ENCODE measurements at places on chromosomes 6 and 20. TPM values are rescaled to one million over a fixed set of nuclear protein-coding genes. Genes with fewer than 3 reads are reported as not detected.

GRCh38 chr6:48417927-48418326, 306.9 kb upstream of the PTCHD4 start:
- no peak overlapping the region for H3K27ac ChIP-seq
- H3K36me3 ChIP-seq, result no peaks in the 10 kb centered on the region
- H3K4me1 ChIP-seq, result no peaks in the 10 kb centered on the region
- no peaks in the 10 kb centered on the region for H3K27me3 ChIP-seq

TRIM40 gene
- total RNA-seq, result not detected

GRCh38 chr20:57350081-57350710, 859 bp upstream of the RAE1 start:
- H3K27me3 ChIP-seq, result peaks cover 7% of the 10 kb centered on the region
- peak overlapping the region; percentile 51 for H3K4me3 ChIP-seq
- H3K36me3 ChIP-seq, result peaks cover 24% of the 10 kb centered on the region
- no peak for DNase-seq
- H3K4me1 ChIP-seq, result peaks cover 20% of the 10 kb centered on the region
- H3K27ac ChIP-seq, result no peak overlapping the region

CNBD2 gene
- total RNA-seq, result 5.4 TPM

- no peak overlapping the region for H3K4me3 ChIP-seq
- no peak overlapping the region for H3K27ac ChIP-seq
- peaks cover 22% of the 10 kb centered on the region for H3K4me1 ChIP-seq
- no peaks in the 10 kb centered on the region for H3K27me3 ChIP-seq
Observed at GRCh38 chr20:10487142-10488136, 52.3 kb downstream of the SLX4IP start.

DNA sequence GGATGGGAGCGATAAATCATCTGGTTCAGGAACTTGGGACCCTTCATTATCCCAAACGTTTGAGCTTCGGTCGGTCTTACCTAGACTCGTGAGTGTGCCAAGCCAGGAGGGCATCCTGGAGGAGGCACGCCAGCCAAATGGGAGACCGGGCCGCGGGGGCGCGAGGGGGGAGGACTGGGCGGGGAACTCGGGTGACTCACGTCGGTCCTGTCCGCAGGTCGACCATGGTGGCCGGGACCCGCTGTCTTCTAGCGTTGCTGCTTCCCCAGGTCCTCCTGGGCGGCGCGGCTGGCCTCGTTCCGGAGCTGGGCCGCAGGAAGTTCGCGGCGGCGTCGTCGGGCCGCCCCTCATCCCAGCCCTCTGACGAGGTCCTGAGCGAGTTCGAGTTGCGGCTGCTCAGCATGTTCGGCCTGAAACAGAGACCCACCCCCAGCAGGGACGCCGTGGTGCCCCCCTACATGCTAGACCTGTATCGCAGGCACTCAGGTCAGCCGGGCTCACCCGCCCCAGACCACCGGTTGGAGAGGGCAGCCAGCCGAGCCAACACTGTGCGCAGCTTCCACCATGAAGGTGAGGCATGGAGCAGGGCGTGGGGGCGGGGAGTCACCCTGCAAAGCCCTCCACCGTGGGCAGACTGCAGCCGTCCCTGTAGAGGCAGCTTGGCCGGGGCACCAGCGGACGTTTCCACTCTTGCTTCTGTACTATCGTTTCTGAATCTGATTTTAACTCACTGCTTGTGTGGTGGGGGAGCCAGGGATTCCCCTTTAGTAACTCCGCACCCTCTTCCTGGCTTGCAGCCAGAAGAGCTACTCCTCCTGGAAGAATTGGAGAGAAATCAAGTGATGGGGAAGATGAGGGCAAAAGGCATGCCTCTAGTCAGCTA, 2.7 kb downstream of the BMP2 start:
- peaks cover 30% of the 10 kb centered on the region for H3K27me3 ChIP-seq
- H3K4me1 ChIP-seq, result no peaks in the 10 kb centered on the region
- no peaks in the 10 kb centered on the region for H3K36me3 ChIP-seq

GGTLC1 gene
- not detected for total RNA-seq

DNA sequence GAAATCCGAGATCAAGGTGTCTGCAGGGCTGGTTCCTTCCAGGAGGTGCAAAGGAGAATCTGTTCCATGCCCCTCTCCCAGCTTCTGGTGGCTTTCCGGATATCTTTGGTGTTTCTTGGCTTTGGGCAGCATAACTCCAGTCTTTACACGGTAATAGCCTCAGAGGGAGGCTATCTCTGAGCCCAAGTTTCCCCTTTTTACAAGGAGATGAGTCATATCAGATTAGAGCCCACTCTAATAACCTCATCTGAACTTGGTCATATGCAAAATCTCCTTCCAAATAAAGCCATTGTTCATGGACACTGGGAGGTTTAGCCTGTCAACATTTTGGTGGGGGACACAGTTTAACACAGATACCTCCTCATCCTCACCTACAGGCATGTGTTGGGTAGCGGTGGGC, 213.7 kb downstream of the ATXN1 start:
- peaks cover 7% of the 10 kb centered on the region for H3K4me1 ChIP-seq
- no peak overlapping the region for H3K27ac ChIP-seq
- DNase-seq, result no peak
- H3K4me3 ChIP-seq, result no peak overlapping the region

DNA sequence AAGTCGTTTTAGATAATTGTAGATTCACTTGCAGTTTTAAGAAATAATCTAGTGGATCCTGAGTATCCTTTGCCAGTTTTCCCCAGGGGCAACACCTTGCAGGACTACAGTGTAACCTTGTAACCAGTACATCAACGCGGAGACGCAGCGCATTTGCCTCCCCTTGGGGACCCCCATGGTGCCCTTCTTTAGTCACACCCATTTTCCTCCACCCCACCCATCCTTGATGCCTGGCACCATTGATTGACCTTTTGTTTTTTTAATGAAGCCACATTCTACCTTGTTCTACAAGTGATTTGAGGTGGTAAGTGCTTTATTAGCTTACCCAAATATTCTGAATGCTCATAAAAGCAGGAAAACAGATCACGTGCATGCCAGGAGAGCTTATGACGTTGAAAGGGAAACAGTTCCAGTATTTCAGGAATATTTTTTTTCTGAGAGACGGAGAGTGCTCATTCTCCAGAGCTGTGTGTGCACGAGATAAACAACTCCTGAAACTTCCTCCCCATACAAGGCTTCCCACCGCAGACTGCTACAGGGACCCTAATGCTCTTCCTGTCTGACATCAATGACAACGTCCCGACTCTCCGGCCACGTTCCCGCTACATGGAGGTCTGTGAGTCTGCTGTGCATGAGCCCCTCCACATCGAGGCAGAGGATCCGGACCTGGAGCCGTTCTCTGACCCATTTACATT, 35.7 kb downstream of the CDH26 start:
- no peak overlapping the region for H3K27ac ChIP-seq
- H3K4me1 ChIP-seq, result peaks cover 2% of the 10 kb centered on the region
- H3K27me3 ChIP-seq, result no peaks in the 10 kb centered on the region
- H3K36me3 ChIP-seq, result no peaks in the 10 kb centered on the region
- H3K4me3 ChIP-seq, result no peak overlapping the region

DNA sequence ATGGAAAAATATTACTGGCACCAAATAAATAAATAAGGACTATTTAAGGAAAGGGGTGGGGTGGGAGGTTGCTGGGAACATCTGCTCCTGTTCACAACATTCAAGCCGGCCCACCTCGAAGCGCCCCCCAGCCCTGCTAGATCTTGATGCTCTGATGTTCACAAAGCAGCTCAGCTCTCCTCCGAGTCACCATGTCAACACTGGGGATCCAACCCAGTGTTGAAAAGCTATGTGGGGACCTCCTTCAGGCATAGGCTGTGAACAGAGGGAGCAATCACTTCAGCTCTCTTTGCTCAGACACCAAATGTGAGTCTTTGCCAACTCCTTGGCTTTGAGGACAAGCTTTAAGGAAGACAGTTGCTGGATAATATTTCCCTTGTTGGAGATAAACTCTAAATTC, 176.8 kb upstream of the NT5E start:
- no peaks in the 10 kb centered on the region for H3K36me3 ChIP-seq
- no peak for DNase-seq
- no peaks in the 10 kb centered on the region for H3K27me3 ChIP-seq

GRCh38 chr20:59016795-59017492, 2.3 kb upstream of the TUBB1 start:
- peaks cover 44% of the 10 kb centered on the region for H3K4me1 ChIP-seq
- no peak overlapping the region for H3K4me3 ChIP-seq
- H3K36me3 ChIP-seq, result peaks cover 7% of the 10 kb centered on the region
- no peak overlapping the region for H3K27ac ChIP-seq
- DNase-seq, result no peak
- H3K27me3 ChIP-seq, result no peaks in the 10 kb centered on the region

- H3K27ac ChIP-seq, result no peak overlapping the region
- no peak for DNase-seq
- no peak overlapping the region for H3K4me3 ChIP-seq
Observed at GRCh38 chr6:30775104-30775503, 30.8 kb upstream of the IER3 start.

- no peak for DNase-seq
- no peak overlapping the region for H3K27ac ChIP-seq
- peaks cover 2% of the 10 kb centered on the region for H3K4me1 ChIP-seq
- no peak overlapping the region for H3K4me3 ChIP-seq
- H3K36me3 ChIP-seq, result no peaks in the 10 kb centered on the region
Observed at GRCh38 chr20:20010639-20011500, 6.3 kb upstream of the NAA20 start.

- no peak overlapping the region for H3K27ac ChIP-seq
- no peaks in the 10 kb centered on the region for H3K4me1 ChIP-seq
- H3K27me3 ChIP-seq, result no peaks in the 10 kb centered on the region
- H3K36me3 ChIP-seq, result no peaks in the 10 kb centered on the region
Observed at GRCh38 chr6:168078175-168078942, 653 bp downstream of the FRMD1 start.

- DNase-seq, result no peak
- no peak overlapping the region for H3K27ac ChIP-seq
- H3K27me3 ChIP-seq, result peaks cover 76% of the 10 kb centered on the region
- H3K4me1 ChIP-seq, result peaks cover 4% of the 10 kb centered on the region
- H3K36me3 ChIP-seq, result no peaks in the 10 kb centered on the region
- H3K4me3 ChIP-seq, result no peak overlapping the region
Observed at GRCh38 chr20:17687800-17688199, 5.8 kb upstream of the RRBP1 start.

TEAD3 gene
- 0.13 TPM for total RNA-seq

- peak overlapping the region; percentile 48 for H3K4me3 ChIP-seq
- DNase-seq, result peak; percentile 35
- H3K36me3 ChIP-seq, result peaks cover 26% of the 10 kb centered on the region
- H3K27ac ChIP-seq, result peak overlapping the region; percentile 95
Observed at GRCh38 chr20:17611540-17612286, 41.8 kb downstream of the DSTN start.

OPRL1 gene
- total RNA-seq, result 1.2 TPM

DNA sequence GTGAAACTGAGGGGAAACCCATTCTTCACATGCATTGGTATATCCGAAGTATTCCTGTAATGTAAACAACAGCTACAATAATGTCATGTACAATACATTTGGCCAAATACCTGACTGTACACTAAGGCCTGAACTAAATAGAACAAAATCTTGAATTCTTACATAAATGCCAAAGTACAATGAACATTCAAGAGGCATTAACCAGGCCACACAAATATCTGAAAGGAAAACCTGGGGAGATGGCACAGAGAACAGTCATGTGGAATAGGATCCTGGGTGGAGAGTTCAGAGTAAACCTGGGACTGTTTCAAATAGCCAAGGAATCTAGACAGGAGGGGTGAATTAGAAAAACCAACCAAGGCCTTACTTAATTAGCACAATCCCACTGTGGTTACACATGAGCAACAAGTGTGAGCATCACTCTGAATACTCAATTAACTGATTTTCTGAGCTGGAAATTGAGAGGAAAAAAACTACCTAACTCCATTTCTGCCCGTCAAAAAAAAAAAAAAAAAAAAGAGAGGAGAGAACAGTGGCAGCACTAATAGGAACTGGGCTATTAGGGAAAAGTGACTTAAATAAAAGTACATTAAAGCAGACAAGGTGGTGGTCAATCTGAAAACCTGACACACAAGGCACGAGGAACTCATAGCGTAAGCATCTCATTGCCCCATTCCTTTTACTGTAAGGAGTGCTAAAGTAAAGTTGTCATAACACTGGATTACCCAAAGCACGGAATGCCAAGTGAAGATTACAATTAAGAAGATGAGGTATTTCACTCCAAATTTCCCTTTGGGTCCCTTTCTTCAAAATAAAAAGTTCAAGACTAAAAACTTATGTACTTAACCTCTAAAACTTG, 10.9 kb downstream of the SNX5 start:
- peaks cover 78% of the 10 kb centered on the region for H3K36me3 ChIP-seq
- no peak for DNase-seq
- H3K4me1 ChIP-seq, result peaks cover 94% of the 10 kb centered on the region
- H3K27me3 ChIP-seq, result no peaks in the 10 kb centered on the region
- peak overlapping the region; percentile 83 for H3K27ac ChIP-seq
- H3K4me3 ChIP-seq, result no peak overlapping the region

ZC3H12D gene
- total RNA-seq, result 37.6 TPM

RIN2 gene
- total RNA-seq, result not detected

GRCh38 chr6:90859056-90859455, 272.2 kb upstream of the MAP3K7 start:
- H3K36me3 ChIP-seq, result no peaks in the 10 kb centered on the region
- no peaks in the 10 kb centered on the region for H3K4me1 ChIP-seq
- H3K4me3 ChIP-seq, result no peak overlapping the region
- no peak for DNase-seq

- H3K27ac ChIP-seq, result no peak overlapping the region
- H3K27me3 ChIP-seq, result peaks cover 35% of the 10 kb centered on the region
- no peaks in the 10 kb centered on the region for H3K4me1 ChIP-seq
- no peak for DNase-seq
- H3K36me3 ChIP-seq, result no peaks in the 10 kb centered on the region
- no peak overlapping the region for H3K4me3 ChIP-seq
Observed at GRCh38 chr20:45235995-45236394, 14.8 kb downstream of the SEMG2 start.

DNA sequence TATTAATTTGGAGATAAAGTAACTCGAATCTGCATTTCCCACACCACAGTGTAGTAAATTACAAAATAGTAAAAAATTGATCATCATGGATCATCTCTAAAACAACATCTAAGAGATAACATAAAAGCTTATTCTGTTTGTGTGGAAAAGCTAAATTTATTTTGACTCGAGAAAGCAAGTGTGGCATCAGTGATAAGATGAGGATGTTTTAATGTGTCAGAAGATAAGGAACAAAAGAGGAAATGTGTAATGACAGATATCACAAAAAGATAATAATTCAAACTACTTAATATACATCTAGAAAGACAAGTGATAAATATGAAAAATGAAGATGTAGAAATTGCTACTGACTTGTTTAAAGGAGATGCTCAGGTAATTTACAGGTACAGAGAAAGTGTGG, 74.1 kb downstream of the DNAH8 start:
- H3K27me3 ChIP-seq, result peaks cover 14% of the 10 kb centered on the region
- DNase-seq, result no peak
- H3K27ac ChIP-seq, result no peak overlapping the region
- no peaks in the 10 kb centered on the region for H3K36me3 ChIP-seq
- no peaks in the 10 kb centered on the region for H3K4me1 ChIP-seq
- no peak overlapping the region for H3K4me3 ChIP-seq

RAB44 gene
- total RNA-seq, result 0.15 TPM

LIN28B gene
- not detected for total RNA-seq

DEFB124 gene
- not detected for total RNA-seq

GRCh38 chr20:62916703-62917476, 9.4 kb downstream of the DIDO1 start:
- no peak overlapping the region for H3K4me3 ChIP-seq
- peak overlapping the region; percentile 69 for H3K27ac ChIP-seq
- peaks cover 30% of the 10 kb centered on the region for H3K36me3 ChIP-seq
- H3K4me1 ChIP-seq, result peaks cover 68% of the 10 kb centered on the region
- H3K27me3 ChIP-seq, result no peaks in the 10 kb centered on the region

BMP7 gene
- total RNA-seq, result not detected
